Activated naive CD4-positive, alpha-beta T cell (primary cell): ENCODE measurements at places on chromosomes 6 and 20.

GRCh38 chr6:80376411-80376810, 269.9 kb downstream of the BCKDHB start:
- no peak for DNase-seq

- no peak for DNase-seq
Observed at GRCh38 chr6:166691199-166691598, 64.1 kb upstream of the RPS6KA2 start.

GRCh38 chr20:17518339-17519052, 12.7 kb downstream of the BFSP1 start:
- no peak for DNase-seq

DNA sequence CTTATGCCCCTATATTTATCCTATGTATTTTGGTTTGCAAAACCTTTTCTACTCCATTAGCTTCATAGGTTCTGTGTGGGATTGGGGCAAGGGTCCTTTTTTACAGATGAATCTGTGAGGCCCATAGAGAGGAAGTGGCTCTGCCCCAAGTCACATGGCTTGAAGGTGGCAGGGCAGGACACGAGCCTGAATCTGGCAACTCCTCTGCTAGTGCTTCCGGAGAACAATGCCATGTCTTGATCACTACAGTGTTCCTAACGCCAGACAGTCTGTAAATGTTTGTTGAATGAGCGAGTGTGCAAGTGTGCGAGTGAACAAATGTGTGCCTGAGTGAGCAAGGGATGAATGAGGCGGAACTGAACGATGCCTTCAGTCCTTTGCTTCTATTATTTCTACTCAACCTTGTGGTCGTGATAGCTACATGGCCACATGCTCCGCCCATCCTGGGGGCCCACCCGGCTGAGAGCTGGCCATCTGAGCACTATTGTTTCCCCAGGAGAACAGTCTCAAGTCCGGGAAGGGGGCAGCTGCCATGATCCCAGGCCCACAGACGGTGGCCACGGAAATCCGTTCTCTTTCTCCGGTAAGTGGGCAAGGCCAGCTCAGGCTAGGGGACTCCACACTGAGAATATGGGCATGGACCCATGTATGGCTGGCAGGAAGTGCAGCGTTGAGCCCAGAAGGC, 17.8 kb upstream of the AAR2 start:
- no peak for DNase-seq

- no peak for DNase-seq
Observed at GRCh38 chr20:25676164-25676809, 20.4 kb downstream of the ZNF337 start.
